HS-5 (cell line): ENCODE measurements at places on chromosomes 7 and 10.

DNA sequence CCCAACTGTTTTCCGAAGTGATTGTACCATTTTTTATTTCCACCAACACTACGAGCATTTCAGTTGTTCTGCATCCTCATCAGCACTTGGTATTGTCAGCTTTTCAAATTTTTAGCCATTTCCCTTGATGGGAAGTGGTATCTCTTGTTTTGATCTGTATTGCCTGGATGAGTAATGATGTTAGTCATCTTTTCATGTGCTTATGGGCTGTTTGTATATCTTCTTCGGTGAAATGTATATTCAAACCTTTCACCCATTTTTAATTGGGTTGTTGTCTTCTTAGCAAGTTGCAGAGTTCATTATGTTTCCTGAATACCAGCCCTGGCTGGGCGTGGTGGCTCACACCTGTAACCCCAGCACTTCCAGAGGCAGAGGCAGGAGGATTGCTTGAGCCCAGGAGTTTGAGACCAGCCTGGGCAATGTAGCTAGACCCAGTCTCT lies 22.1 kb downstream of the CLIP2 start:
- no peak for DNase-seq

GRCh38 chr7:36777855-36778254 lies 53.6 kb upstream of the AOAH start:
- no peak for DNase-seq

- DNase-seq, result peak; percentile 70
Measured at GRCh38 chr7:94375691-94376090, 19.0 kb upstream of the COL1A2 start.

DNA sequence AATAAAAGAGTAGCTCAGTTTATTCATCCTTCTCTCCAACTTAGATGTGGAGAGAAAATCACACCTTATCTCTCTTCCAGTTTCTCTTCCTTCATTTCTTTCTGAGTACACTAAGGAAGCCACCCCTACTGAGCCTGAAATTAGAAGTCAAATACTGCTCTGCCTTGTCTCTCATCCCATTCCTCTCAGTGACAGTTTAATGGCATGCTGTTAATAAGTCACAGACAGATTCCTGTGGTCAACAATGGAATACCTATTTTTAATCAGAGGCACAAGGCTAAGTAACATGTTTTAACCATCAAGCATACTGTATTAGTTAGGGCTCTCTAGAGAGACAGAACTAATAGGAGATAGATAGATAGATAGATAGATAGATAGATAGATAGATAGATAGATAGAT lies 253.2 kb downstream of the HTR7 start:
- no peak for DNase-seq

- no peak for DNase-seq
Measured at GRCh38 chr10:49841615-49842332, 79.7 kb upstream of the OGDHL start.

GRCh38 chr7:102891693-102892261 lies 21.0 kb upstream of the LRRC17 start:
- peak; percentile 59 for DNase-seq

DNA sequence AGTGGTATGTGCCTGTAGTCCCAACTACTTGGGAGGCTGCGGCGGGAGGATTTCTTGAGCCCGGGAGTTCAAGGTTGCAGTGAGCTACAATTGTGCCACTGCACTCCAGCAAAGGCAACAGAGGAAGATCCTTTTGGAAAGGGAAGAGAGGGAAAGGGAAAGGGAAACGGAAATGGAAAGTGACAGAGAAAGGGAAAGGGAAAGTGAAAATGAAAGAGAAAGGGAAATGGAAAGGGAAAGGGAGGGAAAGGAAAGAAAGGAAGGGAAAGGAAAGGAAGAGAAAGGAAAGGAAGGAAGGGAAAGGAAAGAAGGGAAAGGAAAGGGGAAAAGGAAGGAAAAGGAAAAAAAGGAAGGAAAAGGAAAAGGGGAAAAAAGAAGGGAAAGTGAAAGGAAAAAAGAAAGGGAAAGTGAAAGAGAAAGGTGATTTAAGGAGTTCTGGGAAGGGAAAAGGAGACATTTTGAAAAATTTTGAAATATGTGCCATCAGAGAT lies 2.3 kb upstream of the ZC3HAV1 start:
- DNase-seq, result no peak

DNA sequence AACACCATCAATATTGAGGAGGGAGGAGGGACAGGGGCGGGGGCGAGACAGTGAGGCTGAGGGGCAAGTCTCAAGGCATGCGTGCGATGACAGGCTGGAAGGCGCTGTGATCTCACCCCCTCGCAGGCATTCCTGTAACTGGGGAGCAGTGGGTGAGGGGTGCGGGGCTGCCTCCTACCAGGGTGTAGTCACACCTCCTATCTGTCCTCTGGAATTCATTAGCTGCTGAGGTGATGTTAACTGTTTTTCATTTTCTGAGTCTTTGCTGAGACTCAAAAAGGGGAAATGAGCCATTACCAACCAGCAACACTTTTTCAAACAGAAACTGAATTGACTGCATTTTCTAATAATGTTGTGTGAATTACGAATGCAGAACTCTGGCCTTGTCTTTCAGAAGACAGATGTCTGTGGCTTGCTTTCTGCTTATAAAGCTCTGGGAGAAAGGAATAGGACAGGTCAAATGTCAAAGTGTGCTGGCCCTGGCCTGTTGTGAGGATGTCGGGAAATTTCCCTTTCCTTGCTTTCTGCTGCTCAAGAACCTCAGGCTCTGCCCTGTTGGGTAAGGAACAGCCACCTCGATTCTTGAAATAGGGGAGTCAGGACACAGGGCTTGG lies 23.7 kb upstream of the CDH23 start:
- DNase-seq, result no peak

GRCh38 chr7:41709621-41710020 lies 6.7 kb upstream of the INHBA start:
- DNase-seq, result peak; percentile 92

GRCh38 chr10:124935946-124936345 lies 6.0 kb upstream of the ZRANB1 start:
- DNase-seq, result no peak
